ENCODE measurements at places on chromosomes 4 and X.

GRCh38 chr4:112897543-112897942 lies 151.9 kb upstream of the ANK2 start:
- peak; percentile 49 for DNase-seq

GRCh38 chrX:43016021-43016420 lies 238.1 kb upstream of the PPP1R2C start:
- DNase-seq, result no peak

GRCh38 chr4:39635023-39635422 lies 3.6 kb downstream of the SMIM14 start:
- DNase-seq, result no peak

DNA sequence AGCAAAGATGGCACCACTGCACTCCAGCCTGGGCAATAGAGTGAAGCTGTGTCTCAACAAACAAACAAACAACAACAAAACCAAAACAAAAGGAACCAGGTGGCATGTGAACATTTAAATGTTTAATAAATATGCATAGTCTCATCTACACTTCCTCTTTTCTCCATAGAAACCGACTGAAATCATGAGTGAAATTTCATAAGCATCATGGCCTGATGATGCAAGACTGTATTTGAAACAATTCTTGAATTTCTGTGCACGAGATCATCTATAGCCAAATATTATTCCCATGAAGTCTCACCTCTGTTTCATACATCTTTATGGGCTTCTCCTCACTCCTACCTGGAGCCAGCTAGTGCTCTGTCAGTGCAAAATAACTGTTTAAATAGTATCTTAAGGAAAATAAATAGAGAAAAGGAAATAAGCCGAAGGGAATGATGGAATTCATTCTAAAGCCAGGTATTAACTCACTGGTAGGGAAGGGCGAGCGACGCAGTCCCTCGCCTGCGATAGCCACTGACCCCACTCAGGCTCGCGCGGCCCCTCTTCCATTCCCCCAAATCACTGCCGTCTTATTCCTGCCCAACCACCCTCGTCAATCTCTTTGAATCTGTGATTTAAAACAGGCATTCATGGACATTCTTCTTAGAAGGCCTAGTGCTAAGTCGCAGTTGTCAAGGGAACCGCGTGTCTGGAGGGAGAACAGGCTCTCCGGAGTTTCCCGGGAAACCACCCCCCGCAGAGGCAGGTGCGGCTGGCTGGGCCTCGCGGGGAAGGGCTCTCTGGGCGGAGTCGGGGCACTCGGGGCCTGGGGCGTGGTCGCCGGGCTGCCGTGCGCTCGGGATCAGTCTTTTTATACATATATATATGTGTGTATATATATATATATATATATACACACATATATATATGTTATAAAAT lies 52.4 kb upstream of the TRIM2 start:
- DNase-seq, result no peak

GRCh38 chr4:150363721-150364688 lies 217.9 kb upstream of the MAB21L2 start:
- DNase-seq, result peak; percentile 17

GRCh38 chrX:85112293-85112692 lies 108.6 kb downstream of the APOOL start:
- no peak for DNase-seq

GRCh38 chr4:98203332-98204235 lies 57.6 kb upstream of the RAP1GDS1 start:
- DNase-seq, result no peak

GRCh38 chr4:52837716-52838558 lies 24.2 kb upstream of the RASL11B start:
- DNase-seq, result peak; percentile 69

DNA sequence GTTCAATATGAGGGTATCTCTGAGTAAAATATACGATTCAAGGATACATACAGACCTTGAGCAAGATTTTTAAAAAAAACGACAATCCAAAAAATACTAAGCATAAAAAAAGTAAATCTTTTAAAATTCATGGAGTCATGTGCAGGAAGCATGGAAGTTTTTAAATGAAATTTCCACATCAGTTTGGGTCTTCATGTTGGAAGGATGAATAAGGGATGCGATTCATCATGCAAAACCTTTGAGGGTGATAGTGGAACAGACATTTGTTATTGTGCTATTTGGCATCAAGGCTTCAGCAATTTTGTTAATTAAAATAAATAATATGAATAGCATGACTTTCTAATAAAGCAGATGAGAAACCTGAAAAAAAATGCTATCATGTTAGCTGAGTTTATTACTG lies 815.0 kb upstream of the PCDH10 start:
- no peak for DNase-seq

DNA sequence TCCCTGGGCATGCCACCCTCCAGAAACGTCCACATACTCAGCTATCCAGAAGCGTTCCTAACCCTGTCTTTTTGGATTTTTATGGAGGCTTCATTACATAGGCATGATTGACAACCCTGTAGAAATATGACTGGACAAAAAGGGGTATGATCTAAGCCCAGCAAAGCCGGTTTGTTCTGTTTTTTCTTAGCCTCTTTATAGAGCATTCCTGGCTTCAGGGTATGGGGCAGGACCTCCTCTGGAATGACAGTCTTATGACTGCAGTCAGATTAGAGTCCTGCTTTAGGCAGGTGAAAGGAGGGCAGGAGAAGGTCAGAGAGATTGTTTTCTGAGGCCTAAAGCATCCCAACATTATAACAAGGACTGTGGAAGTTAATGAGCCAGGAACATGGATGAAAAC lies 137.4 kb downstream of the DCLK2 start:
- DNase-seq, result no peak

DNA sequence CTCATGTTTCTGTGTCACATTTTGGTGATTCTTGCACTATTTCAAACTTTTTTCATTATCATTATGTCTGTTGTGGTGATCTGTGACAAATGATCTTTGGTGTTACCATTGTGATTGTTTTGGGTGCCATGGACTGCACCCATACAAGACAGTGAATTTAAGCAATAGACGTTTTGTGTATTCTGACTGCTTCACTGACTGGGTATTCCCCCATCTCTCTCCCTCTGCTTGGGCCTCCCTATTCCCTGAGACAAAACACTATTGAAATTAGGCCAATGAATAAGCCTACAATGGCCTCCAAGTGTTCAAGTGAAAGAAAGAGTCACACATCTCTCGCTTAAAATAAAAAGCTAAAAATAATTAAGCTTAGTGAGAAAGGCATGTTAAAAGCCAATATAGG lies 60.2 kb downstream of the BANK1 start:
- DNase-seq, result no peak

DNA sequence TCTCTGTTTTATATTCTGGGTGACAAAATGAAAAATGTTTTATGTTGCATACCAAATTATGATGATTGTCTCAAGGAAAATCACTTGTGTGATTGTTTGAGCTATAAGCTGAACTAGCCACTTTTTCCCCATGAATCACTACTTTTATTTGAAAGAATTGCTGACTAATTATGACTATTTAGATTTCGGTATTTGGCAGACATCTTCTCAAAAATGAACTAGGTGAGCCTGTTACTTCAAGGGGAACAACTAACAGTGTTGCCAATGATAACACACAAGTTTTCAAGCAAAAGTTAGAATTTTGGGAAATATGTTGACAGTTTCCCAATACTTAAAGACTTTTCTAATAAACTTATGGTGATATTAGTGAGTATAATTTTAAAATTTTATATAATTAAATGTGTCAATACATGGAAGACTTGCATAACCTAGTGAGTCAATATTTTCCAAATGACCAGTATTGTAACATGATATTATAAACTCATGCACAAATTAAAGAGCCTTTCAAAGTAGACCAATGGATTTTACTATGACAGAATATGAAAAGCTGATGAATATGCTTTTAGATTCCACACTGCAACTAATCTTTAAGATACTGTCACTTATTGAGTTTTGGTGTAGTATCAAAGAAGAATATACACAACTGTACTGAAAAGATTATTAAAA lies 187.7 kb upstream of the GATB start:
- DNase-seq, result peak; percentile 65

DNA sequence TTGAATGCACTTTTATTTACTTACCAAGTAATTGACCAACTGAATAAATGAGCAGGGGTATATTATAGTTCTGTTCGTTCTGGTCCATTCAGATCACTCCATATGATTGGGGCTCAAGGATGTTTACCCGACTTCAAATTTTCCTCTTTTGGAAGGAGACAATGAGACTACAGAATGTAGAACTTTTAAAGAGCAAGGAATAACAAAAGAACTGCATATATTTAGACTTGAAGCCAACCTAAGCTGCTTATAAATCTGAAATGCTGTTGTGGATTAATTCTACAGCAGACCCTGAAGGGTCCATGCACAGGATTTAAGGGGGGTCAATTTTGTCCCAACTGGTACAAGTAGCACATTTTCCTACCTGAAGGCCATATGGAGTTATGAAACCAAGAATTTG lies 610.8 kb downstream of the RAB28 start:
- no peak for DNase-seq

DNA sequence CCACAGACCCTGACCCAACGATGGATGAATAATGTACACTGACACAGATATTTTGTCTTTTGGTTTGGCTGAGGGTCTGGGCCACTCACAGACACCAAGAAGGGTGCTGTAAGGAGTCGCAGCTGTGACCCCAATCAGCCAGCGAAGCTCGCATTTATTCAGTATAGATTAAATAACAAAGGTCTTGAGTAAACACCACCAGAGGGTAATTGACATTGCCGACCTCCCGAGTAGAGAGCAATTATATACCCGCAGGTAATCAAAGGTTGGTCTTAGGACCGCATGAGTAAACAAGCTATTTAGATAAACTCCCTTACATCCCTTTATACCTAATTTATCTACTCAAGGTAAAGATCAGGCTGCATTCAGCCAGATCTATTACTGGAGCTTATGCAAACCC lies 297.1 kb downstream of the ADAM29 start:
- DNase-seq, result no peak

- no peak for DNase-seq
Observed at GRCh38 chr4:726838-727237, 21.2 kb downstream of the PCGF3 start.

DNA sequence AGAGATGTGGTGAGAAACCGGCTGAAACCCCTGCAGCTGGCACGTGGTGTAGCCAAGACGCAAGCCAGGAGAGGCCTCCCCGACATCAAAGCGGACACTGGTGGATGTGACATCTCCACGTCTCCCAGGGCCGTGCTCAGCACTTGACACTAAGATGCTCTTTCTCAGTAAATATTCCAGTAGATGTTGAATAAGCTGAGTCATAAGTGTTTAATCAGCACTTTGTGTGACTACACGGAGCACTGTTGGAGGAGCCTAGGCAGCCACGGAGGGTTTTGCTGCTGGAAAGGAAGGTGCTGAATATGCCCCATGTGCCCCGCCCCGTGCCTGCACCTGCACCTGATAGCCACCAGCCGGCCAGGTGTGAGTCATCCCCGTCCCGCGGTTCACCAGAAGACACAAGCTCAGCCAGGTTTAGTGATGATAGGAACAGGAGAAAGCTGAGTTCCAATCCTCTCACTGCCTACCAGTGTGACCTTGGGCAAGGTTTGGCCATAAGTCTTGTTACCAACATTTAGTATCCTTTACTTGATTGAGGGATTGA lies 29.0 kb upstream of the C4orf50 start:
- DNase-seq, result no peak

- DNase-seq, result peak; percentile 86
Observed at GRCh38 chrX:20309806-20310205, 43.1 kb upstream of the RPS6KA3 start.

- peak; percentile 29 for DNase-seq
Observed at GRCh38 chrX:12758291-12758690, 32.9 kb upstream of the PRPS2 start.

DNA sequence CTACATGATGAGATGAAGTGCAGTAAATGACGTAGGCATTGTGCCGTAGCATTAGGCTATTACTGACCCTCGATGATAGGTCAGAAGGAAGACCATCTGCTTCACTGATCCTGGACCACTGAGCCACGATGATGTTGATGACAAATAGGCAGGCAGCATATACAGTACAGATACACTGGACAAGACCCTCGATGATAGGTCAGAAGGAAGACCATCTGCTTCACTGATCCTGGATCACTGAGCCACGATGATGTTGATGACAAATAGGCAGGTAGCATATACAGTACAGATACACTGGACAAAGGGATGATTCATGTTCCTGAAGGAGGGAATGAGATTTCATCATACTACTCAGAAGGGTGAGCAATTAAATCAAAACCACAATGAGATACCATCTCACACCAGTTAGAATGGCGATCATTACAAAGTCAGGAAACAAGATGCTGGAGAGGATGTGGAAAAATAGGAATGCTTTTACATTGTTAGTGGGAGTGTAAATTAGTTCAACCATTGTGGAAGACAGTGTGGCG lies 50.9 kb downstream of the BEND4 start:
- DNase-seq, result peak; percentile 29

GRCh38 chrX:134443020-134443419 lies 16.9 kb upstream of the HPRT1 start:
- DNase-seq, result no peak
